ENCODE measurements at places on chromosomes 12 and 14.

GRCh38 chr12:16155938-16156337, 121.5 kb downstream of the SLC15A5 start:
- DNase-seq = no peak

- DNase-seq = no peak
Observed at GRCh38 chr12:16358878-16359277, 11.4 kb downstream of the MGST1 start.

DNA sequence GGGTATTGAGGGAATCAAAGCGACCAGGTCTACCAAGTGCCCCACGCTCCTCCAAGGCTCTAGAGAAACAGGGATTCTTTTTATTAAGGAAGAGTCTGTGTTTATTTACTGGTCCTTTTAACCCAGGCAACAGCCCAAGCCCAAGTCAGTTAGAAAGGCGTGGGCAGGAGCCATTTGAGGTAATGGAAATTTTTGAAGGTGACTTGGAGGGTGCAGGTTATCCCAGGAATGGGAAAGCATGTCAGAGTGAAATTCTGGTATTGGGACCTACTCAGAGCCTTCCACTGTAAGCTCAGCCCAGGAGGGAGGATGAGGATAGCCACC, 2.9 kb downstream of the SLC6A12 start:
- no peak for DNase-seq

- DNase-seq = peak; percentile 73
Observed at GRCh38 chr12:132279184-132279889, 50.1 kb downstream of the GALNT9 start.

DNA sequence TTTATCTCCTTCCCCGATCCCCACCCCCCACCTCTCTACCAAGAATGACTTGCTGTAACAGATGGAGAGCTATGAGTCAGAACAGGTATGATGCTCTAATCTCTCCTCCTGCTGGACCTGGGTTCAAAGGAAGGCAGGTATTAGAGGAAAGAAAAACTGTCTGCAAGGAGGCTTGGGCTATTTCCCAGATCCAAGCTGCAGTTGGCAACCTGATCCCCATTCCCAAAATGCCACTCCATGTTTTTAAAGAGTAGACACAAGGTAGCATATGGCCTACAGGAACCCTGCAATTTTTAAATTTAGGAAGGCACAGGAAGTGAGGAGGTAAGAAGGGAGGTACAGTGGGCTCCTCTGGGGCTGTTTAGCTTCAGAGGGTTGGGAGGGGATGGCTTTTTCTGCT, 33.0 kb downstream of the SRRM4 start:
- DNase-seq = no peak

DNA sequence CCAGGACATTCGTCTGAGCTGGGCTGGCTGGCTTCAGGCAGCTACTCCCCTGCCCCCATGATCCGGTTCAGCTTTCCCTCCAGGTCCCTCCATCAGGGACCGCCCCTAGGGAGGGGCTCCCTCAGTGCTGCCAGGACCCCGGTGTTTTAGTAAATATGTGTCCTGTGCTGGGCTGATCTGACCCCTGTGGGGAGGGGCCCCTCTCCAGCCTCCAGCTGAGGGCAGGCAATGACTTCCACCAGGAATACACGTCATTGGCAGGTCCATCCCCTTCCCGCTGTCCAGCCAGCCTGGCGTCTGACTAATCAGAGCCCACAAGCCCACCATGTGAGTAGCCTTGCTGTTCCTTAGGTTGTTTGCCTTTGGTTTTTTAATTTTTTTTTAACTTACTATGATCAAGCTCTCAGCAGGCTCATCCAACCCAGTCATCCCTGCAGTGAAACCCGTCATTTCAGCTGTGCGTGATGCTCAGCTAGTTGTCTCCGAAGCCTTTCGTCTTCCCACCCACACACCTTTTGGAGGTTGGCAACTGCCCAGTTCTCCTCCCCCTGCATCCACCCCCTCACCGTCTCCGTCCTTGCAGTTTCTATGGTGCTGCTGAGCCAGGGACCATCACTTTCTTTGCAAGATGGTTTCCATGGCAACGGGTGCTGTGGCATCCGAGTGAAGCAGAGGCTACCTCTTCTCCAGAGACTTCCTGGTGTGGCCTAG, 16.0 kb upstream of the SERPINA4 start:
- DNase-seq = no peak

GRCh38 chr14:85948153-85948552, 418.2 kb downstream of the FLRT2 start:
- no peak for DNase-seq

DNA sequence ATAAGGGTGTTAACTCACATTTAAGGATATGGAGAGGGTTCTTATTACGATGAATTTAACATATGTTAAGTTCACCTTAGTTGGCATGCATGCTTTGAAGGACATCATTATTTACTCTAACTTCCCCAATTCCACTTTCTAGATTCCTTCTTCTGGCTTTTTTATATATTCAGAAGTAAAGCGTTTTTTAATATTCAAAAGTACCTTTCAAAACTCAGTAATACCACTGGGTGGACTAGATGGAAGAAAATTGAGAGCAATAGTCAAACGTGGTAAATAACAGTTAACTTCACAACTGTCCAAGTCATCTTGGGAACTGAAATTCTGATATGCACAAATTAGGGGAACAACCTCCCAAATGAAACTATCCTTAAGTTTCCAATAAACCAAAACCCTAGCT, 9.1 kb downstream of the SINHCAF start:
- DNase-seq = no peak

- DNase-seq = no peak
Observed at GRCh38 chr12:65634626-65635331, 189.5 kb upstream of the HMGA2 start.

GRCh38 chr12:52230364-52231281, 2.4 kb upstream of the KRT7 start:
- no peak for DNase-seq

DNA sequence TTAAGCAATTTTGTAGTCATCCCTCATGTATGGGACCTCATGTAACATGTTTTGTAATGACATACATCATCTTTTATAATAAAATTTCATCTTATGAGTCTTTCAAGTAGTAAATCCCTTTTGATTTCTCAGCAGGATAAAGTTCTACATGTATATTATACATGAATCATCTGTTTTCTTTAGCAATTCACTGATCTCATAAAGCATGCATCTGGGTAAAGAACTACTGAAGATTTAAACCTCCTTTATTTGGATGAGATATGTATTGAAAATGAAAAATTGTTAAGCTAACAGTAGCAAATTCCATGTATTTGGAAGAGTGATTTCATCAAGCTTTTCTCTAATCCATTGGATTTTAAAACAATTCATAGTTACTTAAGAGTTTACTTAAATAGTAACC, 126.9 kb downstream of the KITLG start:
- no peak for DNase-seq

DNA sequence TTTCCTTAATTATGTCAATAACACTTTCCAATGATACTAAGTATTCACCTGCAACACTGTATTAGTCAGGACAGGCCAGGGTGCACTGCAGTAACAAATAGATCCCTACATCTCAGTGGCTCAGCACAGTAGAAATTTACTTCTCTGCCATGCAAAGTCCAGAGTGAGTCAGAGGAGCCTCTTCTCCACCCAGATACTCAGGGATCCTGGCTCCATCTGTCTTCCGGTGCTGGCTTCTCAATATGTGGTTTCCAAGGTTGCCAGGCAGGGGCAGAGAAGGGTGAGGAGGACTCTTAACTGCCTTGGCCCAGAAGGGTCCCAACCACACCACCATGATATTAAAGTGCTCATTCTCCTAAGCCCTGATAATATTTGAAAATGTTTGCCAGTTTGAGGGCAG, 47.8 kb downstream of the ADGRD1 start:
- DNase-seq = no peak

DNA sequence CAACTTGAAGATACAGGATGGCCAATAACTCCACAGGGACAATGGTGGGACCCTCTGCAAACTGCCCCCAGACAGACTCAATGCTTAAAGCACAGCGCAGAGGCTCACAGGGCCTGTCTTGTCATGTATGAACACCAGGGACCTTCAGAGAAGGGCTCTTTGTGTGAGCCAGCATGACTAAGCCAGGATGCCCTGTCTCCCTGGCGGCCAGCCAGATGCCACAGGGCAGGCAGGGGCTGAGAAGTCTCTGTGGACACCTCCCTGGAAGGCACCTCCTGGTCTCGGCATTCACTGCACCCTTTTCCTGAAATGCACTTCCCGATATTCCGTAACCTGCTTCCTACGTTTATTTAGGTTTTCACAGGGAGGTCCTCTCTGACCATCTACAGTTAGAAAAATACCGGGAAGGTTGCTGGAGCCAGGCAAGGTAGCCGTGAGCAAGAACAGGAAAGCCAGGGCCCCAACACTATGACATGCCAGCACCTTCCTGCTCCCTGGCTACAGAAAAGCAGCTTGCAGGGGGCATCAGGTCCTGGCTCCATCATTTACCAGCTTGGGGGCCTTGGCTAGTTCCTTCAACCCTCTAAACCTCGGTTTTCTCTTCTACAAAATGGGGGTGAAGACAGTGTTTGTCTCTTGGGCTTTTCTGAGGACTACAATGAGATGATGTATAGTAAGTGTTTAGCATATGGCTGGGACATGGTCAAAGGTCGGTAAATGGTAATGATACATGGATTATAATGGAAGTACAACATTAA, 65.0 kb downstream of the PITPNM2 start:
- DNase-seq = peak; percentile 91

DNA sequence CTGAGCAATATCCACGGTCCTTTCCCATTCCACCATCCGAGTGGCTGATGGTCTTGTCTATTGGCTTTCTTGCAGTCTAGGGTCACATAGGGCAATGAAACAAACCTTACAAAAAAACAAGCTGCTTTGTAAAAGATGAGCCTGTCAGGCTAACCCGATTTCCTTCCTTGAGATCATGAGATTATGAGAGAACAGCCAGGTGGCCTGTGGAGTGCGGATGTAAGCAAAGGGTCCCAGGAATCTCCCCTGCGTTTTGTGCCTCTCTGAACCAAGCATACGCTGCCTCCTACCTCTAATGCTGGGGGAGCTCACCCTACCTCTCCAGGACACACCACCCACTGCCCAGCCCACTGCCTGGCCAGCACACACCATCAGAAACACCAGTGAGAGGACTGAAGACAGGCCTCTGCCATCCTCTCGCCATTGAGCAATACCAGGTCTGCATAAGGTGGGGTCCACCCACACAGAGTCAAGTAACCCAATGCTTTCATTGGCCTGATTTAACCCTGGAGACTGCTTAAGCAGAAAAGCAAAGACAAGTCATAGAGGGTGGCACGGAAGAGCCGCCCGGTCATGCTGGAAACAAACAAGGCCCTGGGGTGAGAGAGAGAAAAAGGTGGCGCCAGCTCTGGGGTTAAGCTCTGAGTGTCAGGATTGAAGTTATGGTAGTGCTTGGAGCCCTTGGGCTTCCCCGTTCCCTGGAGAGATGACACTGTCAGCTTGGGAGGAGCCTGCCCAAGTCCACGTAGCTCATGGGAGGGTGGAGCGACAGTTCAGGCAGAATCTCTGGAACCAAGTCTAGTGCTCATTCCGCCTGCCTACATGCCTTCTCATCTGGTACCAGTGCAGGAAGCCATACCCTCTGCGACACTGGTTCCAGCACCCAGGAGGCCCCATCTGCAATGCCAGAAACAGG, 46.6 kb downstream of the CALM1 start:
- no peak for DNase-seq

DNA sequence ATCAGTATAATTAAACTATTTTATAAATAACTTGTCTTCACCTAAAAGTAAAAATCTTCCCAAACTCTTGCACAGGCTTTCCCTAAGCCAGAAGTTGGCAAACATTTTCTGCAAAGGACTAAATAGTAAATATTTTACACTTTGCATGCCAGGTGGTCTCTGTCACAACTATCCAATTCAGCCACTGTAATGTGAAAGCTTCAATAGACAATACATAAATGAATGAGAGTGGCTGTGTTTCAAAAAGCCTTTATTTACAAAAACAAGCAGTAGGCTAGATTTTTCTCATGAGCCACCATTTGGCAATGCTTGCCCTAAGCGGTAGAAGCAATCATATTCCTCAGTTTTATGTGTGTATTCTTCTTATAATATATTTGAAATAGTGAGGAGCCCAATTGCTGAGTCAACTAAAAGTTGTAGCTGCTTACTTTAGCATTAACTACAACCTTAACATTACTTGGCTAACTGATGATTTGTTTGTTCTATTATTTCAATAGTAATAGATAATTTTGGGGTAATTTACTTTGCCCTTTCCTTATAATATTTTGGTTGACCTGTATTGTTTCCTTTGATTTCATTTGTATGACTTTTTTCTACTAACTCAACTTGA, 236.0 kb upstream of the SYT1 start:
- DNase-seq = no peak

DNA sequence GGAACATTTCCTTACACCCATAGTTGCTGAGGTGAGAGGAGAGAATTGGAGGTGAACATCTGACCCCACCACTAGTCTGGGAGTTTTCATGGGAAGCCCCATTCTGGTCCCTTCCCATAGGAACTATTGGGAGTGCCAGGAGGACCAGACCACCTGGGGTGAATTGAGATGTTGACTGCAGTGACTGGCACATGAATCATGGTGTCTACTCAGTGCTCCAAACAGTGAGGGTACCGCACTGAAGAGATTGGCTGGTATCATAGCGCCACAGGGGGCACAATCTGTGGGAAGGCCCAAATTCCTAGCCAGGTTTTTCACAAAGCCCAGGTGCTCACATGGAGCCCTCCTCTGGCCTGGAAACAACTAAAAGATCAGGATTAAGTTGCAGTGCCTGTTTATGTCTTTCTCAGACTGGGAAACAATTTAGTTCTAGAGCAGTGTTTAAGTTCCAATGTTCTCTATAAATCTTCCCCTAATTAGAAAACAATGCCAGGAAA, 3.7 kb upstream of the RNASE9 start:
- DNase-seq = no peak

- no peak for DNase-seq
Observed at GRCh38 chr12:117060246-117060928, 38.8 kb downstream of the TESC start.

DNA sequence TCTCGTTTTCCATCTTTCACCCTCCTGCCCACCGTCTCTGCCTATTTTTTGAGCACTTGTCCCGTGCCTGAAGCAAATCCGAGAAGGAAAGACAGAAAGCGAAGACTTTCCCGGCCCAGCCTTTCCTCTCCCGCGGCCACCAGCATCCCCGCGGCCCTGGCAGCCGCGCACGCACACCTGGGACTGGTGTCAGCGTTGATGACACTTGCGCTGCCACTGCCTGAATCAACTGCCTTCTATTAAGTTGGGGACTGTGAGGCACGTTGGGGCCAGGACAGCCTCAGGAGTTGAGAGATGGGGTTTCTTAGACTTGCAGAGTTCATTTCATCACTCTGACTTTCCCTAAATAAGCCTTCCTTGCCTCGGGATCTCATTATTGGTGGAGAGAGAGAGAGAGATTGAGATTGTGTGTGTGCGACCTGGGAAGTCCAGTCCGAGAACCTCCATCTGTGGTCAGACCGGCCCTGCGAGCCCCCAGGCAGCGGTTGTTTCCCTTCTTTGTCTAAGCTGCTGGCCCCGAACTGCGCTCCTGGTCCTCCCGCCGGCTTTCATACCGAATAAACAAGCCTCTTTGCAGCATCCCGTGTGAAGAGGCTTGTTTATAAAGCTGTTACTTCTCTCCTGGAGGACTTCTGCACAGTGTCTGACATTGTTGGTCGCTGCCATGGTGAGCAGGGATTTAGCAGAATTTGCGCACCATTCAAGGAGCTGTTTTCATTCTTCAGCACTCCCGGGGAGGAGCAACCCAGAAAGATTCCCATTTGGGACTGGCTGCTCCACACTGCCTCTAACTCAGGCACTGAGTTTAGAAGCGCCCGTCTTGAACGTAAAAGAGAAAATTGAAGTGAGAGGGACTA, 1.5 kb downstream of the PDZRN4 start:
- no peak for DNase-seq

Data from SHP77 (cell line).